Activated gamma-delta T cell (primary cell): ENCODE measurements at places on chromosomes 2 and 18.

- no peak for DNase-seq
Observed at GRCh38 chr2:86019121-86019520, 86.6 kb downstream of the POLR1A start.

GRCh38 chr2:133252780-133253355 is 315.4 kb downstream of the NCKAP5 start:
- no peak for DNase-seq

DNA sequence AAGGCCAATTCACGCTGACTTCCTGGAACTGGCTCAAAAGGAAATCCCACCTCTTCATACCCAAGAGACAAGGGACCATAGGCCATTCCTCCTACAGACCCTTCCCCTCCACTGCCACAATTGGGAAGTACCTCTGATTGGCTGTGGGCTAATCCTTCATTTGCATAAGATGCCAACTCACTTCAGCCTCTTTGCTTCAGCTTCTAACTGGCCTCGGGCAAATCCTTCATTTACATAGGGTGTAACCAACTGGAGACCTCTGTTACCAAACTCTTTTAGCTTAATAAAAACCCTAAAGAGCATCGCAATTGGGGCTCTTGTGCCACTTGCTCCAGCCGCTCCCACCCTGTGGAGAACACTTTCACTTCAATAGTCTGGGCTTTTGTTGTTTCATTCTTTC is 38.2 kb downstream of the MC2R start:
- no peak for DNase-seq

DNA sequence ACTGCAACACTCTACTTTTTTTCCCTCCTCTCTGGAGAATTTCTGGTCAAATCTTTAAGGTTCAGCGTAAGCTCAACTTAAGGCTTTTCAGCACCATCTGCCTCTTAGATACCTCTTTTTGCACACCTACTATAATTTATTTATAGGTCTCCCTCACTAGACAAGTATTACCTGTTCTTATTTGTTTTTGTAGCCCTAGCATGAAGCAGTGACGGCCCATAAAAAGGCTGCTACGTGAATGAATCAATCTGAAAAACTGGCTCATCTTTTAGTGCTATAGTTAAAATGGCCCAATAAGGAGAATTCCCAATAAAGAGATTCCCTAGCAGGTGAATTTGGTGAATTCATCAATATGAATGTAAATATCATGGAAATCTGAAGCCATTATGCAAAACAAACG is 6.5 kb downstream of the RNF149 start:
- no peak for DNase-seq

- DNase-seq = no peak
Observed at GRCh38 chr18:43720041-43720440, 442.8 kb upstream of the SYT4 start.

- no peak for DNase-seq
Observed at GRCh38 chr2:17052001-17052400, 386.4 kb upstream of the CYRIA start.

- no peak for DNase-seq
Observed at GRCh38 chr18:70377317-70377799, 88.5 kb downstream of the SOCS6 start.

DNA sequence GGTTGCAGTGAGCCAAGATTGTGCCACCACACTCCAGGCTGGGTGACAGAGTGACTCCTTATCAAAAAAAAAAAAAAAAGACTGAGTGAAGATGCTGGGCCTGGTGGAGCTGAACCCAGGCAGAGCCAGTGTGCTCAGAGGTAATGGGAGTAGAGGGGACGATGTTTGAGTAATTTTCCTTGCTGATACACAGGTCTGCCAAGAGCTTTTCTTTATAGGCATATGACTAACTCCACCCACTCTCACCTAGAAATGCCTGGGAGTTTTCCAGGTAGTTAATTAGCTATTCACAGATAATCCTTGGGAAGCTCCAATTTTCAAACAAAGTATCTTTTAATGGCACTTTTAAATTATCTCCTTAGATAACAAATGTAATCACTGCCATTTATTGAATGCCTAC is 33.4 kb upstream of the ACSL3 start:
- DNase-seq = no peak
